ENCODE measurements at places on chromosomes 2 and 18.

- DNase-seq, result no peak
Measured at GRCh38 chr2:174176898-174177297, 71.4 kb downstream of the OLA1 start.

GRCh38 chr18:34801774-34802173, 91.7 kb downstream of the DTNA start:
- DNase-seq, result no peak

DNA sequence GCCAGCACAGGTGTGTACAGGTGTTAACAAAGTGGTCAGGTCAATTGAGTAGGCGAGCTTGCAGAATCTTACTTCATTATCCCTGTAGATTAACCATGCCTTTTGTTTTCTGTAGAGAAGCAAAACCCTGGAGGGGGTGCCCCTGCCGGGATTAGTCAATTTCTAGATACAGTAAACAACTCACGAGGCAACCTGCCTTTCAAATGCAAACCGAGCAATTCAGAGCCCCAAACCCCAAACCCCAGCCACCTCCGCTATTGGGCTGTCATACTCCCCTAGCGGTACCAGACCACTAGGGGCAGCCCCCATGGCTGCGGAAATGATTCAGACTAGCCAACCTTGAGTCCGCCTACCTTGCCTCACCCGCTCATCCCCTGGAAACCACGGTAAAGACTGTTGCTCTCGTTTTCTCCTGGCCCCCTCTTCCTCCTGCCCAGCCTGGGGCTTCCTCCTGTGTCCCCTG, 61.4 kb upstream of the KIF5C start:
- peak; percentile 73 for DNase-seq

- no peak for DNase-seq
Measured at GRCh38 chr18:32450874-32451273, 19.8 kb downstream of the GAREM1 start.

DNA sequence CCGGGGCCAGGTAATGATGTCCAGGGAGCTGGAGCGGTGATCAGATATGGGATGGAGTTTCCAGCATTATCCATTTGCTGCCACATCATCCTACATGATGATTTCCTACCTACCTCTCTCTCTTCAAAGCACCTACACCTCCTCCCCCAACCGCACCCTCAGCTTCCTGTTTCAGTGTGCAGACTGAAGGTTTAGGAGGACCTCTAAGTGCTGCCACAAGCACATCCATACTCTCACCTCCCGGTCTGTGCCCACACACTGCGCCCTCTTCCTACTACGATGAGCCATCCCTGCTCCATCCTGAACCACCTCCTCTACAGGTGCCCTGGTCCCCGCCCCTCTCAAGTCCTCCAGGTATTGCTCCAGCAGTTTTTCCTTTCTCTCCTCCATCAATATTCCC, 123.7 kb downstream of the ALPK2 start:
- DNase-seq, result peak; percentile 18

DNA sequence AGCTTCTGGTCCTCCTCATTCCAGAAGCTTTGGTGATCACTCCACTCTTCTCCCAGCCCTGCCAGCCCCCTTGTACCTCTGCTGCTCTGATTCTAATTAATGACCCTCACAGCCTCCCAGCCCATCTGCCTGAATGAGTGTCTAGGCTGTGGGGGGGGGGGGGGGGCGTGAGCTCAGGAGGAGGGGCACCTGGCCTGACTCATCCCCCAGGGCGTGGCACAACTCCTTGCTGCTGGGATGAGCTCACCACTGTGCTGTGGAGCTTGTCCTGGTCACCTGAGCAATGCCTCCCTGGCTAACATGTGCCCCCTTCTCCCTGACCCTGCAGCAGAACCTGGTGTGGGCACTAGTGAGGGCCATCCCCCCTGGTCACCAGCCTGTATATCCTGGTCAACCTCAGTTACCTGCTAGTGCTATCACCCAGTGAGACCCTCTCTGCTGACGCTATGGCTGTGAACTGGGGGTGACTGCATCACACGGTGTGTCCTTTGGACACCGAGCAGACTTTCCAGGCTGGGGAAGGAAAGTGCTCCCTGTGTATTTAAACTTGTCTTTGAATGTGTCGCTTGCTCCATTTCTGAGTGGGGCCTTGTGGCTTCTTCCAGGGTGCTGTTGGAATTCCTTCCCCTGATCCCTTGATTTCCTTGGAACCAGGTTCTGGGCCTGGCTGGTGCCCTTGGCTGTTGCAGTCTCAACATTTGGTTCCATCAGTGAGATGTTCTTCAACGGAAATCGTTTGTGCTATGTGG, 41.5 kb upstream of the PUM2 start:
- no peak for DNase-seq

- no peak for DNase-seq
Measured at GRCh38 chr2:40559175-40559574, 107.3 kb upstream of the SLC8A1 start.

GRCh38 chr2:12124790-12125189, 378.4 kb downstream of the LPIN1 start:
- DNase-seq, result no peak

- DNase-seq, result no peak
Measured at GRCh38 chr18:79608535-79608934, 71.1 kb upstream of the CTDP1 start.

DNA sequence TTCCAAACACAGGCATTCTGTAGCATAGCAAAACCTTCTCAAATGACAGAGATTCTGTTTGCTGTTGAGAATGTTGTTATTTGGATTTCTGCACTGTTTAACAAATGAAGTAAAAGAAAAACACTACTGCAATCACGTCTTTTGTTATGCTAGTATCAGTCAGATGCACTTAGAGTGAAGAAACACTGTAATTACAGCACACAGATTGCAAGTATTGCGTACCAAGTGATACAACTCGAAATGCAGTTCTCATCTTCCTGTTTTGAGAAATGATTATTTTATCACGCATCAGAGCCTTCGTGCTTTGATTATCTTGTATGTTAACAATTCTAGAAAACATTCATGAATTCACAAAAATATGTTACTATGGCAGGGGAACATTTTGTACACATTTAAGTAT, 41.8 kb upstream of the KLF11 start:
- no peak for DNase-seq

- DNase-seq, result no peak
Measured at GRCh38 chr2:111066062-111066593, 54.6 kb upstream of the BCL2L11 start.

DNA sequence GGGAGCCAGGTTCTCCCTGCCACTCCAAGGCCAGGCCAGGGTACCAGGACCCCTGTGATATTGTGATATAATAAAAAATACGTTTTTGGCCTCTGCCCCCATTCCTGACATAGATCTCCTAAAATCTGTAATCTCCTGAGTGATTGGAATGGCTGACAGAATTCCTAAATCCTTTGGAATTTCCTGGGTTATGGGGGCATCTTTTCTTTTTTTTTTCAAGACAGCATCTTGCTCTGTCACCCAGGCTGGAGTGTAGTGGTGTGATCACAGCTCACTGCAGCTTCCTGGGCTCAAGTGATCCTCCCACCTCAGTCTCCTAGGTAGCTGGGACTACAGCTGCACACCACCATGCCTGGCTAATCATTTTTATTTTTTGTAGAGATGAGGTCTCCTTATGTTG, 26.2 kb upstream of the TUBB6 start:
- DNase-seq, result no peak

GRCh38 chr2:75456111-75456510, 104.6 kb downstream of the EVA1A start:
- DNase-seq, result no peak

DNA sequence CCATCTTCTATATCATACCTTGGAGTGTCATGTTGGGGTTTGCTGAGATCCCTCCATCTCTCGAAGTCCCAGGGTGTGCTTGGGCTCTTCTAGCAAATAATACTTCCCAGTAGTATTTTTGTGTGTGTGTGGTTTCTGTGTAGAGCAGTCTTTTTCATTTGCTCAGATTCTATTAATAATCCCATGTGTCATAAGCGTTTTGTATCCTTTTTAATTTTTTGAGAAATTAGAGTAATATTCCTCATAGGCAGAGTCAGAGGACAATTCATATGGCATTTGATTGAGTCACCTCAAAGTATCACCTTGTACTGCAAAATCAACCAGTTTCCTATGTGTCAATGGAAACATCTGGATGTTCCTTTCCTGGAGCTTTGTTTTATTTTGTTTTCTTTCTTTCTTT, 37.4 kb upstream of the PPP1R1C start:
- DNase-seq, result no peak

DNA sequence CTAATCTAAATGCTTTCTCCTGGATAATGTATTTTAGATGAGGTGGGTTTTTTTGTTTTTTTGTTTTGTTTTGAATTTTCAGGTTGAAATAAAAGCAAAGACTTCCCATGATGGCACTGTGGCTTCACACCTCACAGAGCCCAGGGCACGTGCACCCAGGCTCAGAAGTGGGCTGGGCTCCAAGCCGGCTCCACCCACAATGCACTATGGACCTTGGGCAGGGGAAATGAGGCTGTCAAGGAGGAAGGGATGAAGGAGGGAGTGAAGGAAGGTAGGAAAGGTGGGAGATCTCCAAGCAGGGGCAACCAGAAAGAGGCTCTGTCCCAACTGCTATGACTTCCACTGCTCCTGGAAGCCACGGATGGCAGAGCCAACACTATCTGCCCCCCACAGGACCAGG, 60.4 kb downstream of the BIN1 start:
- no peak for DNase-seq

DNA sequence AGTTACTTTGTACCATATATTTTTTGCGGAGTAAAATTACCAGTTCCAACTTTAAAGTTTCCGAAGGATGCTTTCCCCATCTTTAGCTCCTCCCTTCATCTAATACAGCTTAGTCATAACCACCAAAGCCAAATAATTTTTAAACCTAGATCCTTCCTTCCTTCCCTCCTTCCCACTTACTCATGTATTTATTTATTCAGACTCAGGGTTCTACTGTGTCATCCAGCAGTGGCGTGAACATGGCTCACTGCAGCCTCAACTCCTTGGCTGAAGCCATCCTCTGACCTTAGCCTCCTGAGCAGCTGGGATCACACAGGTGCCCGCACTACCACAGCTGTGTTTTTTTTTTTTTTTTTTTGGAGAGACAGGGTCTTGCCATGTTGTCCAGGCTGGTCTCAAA, 4.4 kb downstream of the LPIN2 start:
- DNase-seq, result no peak

- no peak for DNase-seq
Measured at GRCh38 chr2:167191588-167191987, 303.3 kb downstream of the XIRP2 start.

DNA sequence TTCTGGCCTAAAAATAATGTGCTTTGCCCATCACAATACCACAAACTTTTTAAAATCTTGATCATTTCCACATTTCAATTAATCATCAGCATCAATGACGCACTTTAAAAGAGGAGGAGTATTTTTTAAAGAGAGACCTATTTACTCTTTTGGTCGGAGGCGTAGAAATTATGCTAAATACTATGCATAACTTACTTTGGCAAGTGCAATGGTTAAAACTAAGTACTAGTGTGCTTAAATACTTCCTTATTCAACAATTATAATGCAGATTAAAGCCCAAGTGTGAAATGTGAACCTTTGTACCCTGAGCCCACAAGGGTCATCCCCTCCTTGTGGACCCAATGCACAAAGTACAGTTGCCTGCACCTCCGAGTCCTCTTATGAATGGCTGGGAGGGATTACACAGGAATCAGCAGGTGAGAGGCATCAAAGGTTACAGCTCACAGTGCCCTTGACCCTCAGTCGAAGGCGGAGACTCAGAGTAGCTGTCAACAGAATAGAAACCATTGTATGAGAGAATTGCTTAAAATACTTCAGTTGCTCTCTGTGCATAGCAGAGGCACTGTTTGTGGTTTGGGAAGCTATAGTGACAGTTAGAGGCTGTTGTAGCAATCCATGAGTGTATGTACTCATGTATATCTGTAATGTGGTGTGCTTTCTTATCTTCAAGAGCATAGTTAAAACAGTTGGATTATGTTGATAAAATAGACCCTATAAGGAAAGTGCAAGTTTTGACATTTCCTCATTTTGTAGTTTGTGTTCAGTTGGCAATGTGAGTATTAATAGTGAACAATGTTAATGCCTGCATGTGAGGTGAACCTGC, 151.7 kb upstream of the ITGA4 start:
- peak; percentile 32 for DNase-seq

DNA sequence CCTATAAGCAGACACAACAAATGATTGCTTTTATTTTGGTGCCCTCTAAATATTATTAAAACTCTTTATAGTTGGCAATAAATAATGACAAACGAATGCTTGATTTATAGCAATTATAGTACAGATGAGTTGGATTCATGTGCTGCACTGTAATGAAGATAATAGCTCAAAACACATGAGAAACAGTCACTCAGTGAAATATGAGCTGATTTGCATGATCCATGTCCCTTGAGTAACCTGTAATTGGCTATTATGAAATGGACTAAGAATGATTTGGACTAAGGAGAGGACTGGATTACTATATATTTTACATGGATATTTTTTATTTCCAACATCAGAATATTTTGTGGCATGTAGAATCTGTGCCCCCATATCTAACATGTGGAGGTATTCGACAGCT, 365.6 kb upstream of the UBE2E3 start:
- no peak for DNase-seq

GRCh38 chr2:9765611-9766531, 77.4 kb upstream of the TAF1B start:
- no peak for DNase-seq

DNA sequence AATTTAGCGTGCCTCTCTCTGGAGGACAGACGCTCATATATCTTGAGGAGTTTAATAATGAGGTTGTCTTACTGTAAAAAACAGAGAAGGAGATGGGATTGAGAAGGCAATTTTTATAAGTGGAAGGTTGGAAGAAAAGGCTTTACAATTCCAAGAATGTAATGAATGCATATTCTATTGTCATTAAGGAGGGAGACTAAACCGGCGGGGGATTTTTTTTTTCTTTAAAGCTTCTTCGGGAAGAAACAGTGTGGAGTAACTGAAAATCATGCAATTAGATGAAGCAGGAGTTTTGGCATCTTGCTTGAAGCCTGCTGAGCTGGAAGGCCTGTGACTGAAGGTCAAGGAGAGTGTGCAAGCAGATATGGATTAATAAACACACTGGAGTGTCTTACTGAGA, 124.4 kb downstream of the HRH4 start:
- DNase-seq, result no peak

DNA sequence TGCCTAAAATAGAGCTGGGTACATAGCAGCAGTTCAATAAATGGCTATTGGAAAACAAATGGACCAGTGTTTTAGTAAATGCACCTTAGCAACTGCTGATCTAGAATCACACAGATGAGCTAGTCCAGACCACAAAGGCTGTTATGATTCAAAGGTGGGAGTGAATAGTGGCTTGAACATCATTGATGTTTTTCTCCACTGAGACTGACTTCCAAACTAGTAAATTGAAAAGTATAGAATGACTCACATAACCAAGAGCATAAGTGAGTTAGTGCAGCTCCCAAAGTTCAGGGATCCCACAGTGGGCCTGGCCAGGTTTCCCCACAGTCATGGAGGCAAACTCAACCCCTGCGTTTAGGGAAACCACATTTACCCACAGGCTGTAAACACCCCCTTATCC, 106.7 kb upstream of the YPEL5 start:
- no peak for DNase-seq
